ENCODE measurements at places on chromosomes 6 and 20.

- DNase-seq: no peak
Measured at GRCh38 chr6:83708970-83709747, at the start of gene SNAP91. TSS of gene SNAP91 (minus strand) at chr6:83709101. CDS start at chr6:83707927, 1,174 bp downstream.

- no peak for DNase-seq
Measured at GRCh38 chr6:11288065-11288464, 55.6 kb upstream of the NEDD9 start.

DNA sequence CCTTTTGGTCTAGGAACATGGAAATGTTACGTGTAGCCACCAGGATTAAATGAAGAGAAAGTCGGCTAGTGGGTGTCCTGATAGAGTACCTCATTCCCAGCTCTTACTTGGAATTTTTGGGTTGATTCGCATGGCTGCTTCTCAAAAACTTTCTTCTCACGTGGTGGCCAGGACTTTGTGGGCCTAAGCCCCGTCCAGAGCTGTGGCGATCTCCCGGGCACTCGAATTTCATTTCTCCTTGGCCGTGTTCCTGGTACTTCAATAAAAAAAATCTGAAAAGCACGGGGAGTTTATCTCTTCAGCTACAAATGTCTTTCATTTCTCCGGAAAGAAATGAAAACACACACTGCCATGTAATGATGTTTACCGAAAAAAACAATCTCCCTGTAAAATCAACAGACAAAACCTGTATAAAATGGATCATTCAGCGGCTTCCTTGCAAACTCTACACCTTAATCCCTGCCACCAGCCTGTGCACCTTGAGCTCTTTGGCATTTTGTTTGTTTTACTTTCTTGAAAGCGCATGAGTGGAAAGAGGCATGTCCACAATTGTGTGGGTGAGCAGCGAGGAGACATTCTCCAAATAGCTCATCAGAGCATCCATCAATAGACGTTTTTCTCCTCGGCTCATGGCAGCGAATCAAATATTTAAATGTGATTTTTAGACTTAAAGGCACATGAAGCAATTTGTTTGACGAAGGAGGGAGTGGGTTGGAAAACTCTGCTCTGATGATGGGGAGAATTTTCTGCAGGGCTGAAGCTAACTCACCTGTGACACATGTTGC lies 173.1 kb downstream of the TFAP2C start:
- DNase-seq: no peak

DNA sequence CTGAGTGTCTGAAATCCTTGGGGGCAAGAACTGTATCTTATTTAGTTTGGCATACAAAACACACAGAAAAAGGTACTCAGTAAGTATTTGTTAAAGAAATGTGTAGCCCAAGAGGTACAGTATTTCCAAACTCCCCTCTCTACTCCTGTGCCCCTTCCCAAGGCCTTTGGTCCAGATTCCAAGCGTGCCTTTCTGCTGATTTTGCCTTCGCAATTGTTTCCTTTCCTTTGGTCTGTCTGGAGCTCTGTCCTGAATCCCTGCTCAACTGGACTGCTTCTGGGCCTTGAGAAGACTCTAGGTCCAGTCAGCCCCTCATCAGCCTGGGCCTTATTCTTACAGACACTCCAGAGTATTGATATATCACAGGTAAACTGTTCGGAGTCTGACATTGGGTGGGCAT lies 122.2 kb upstream of the SYNCRIP start:
- DNase-seq: no peak

- DNase-seq: no peak
Measured at GRCh38 chr20:49874696-49875095, 40.6 kb downstream of the SPATA2 start.

GRCh38 chr6:125101631-125102030 lies 51.9 kb upstream of the TPD52L1 start:
- DNase-seq: no peak

DNA sequence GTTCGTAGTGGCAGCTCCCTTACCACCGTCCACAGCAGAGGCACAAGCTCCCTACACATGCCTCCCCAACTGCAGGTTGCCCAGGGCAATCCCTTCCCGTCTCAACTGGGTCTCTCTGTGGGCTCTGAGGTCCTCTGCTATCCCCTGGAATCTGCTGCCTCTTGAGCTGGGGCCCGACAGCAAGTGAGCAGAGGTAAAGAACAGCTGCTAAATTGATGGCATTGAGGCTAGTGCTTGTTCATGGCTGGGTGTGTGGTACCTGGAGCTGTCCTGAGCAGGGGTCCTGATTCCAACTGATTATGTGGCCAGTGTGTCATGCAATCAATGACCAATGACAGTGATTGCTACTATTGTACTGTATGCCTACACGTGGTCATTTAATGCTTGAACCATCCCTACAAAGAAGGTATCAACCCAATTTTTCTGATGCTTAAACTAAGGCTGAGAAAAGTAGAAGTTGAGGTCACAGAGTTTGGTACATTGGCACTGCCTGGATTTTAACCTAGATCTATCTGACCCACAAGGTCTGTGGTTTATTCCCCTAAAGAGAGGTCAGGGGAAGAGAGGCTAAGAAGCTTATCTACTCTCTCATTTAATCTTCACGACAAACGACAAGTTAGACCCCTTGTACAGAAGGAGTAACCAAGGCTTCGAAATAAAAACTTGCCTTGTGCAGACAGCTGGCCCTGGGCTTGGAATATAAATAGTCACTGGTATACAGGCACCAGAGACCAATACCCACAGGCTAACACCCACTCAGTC lies 41.1 kb downstream of the HNF4A start:
- DNase-seq: no peak

DNA sequence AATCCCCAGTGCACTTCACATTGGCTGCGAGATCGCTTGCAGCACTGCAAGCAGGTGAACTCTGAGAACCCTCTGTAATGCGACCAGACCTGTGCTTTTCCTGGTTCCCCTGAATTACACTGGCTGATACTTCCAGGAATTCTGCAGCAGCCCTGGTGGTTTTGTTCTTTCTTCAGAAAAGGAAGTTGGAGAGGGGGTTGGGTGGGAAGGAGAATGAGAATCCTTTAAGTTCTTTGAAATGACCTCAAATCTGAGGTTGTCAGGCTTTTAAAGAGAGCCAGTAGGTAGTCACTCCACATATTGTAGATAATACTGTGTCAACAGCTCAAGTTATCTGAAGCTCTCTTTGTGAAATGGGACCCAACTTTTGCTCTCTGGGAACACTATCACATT lies 62.4 kb downstream of the GCNT2 start:
- no peak for DNase-seq

- DNase-seq: no peak
Measured at GRCh38 chr20:8933381-8933807, 135.5 kb upstream of the PLCB4 start.

- DNase-seq: no peak
Measured at GRCh38 chr20:61942526-61942925, 123.2 kb downstream of the TAF4 start.

- DNase-seq: no peak
Measured at GRCh38 chr6:99434702-99435530, 9.8 kb upstream of the PNISR start.

DNA sequence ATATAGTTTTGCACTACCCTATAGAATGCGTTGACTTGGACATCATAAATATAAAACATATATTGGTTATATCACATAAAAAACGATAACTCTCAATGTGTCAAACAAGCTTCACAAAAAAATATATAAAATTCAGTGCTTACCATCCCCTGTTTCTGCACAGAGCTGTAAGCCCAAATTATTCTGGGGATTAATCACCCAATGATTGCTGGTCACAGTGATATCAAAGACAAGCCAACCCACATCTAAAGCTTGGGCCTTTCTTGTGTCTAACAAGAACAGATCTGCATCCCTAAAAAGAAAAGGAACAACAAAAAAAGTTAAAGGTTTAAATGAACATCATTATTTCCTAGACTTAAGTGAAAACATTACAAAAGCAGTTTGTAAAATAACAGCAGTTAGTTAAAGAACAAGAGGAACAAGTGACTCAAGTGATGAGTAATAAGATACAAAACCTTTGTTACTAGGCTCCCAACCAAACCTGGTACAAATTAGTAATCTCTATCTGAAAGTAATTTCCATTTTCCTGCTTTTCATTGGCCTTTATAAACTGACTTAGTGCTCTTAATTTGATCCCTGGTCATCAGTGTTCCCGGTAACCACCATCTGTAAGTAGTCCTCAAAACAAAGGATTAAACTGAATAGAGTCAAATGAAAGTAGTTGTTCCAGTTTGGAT lies 81.1 kb downstream of the BMP5 start:
- no peak for DNase-seq

GRCh38 chr6:159214281-159214680 lies 45.1 kb downstream of the FNDC1 start:
- DNase-seq: no peak

GRCh38 chr20:35318502-35319157 lies 26.4 kb upstream of the FAM83C start:
- DNase-seq: no peak

DNA sequence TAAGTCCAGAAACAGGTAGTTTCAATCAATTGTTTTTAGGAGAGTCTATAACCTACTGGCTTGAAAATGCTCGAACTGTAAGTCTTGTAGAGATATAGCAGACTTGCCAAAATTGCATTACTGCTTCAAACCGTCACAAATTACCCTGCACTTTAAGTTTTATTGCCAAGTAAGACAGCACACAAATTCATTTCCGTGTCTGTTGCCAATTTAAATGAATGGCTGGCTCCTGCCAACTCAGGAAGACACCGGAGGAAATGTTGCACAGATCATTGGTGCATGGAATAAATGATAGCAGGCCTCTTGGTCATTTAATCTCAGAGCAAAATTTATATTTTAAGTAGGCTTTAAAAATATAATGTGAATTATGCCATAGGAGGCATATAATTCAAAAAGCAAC lies 438.1 kb downstream of the HACE1 start:
- DNase-seq: no peak

DNA sequence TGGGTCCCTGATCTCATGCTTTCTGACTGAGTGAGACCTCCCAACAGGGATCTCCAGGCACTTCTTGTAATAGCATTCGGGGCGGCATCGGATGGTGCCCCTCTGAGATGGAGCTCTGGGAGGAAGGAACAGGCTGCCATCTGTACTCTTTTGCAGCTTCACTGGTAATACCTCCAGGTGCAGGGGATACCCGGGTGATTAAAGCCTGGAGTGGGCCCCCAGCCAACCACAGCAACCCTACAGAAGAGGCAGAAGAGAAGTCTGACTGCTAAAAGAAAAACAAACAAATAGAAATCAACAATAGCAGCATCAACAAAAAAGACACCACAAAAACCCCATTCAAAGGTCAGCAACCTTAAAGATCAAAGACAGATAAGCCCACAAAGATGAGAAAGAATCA lies 19.1 kb upstream of the PGK2 start:
- no peak for DNase-seq

DNA sequence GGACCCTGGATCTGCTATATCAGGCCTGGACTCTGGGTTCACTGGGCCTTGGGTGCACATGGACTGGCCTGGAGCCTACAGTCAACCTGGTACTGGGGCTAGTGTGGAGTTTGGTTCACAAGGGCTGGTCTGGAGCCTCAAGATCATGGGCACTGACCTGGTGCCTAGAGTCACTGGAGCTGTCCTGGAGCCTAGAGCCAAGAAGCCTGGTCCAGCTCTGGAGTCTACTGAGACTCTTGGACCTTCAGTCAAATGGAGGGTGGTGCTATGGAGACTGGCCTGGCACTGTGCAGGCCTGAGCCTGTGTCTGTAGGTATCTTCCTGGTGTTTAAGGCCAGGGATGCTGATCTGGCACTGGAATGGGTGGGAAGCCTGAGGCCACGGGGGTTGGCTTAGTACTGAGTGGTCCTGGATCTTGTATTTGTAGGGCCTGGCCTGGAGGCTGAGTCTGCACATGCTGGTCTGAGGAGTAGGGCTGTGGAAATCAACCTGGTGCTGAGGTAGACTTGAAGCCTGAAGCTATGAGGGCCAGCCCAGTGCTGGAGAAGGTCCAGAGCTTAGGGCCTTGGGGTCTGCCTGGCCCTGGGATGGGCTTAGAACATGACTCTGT lies 16.5 kb upstream of the WFDC9 start:
- no peak for DNase-seq

DNA sequence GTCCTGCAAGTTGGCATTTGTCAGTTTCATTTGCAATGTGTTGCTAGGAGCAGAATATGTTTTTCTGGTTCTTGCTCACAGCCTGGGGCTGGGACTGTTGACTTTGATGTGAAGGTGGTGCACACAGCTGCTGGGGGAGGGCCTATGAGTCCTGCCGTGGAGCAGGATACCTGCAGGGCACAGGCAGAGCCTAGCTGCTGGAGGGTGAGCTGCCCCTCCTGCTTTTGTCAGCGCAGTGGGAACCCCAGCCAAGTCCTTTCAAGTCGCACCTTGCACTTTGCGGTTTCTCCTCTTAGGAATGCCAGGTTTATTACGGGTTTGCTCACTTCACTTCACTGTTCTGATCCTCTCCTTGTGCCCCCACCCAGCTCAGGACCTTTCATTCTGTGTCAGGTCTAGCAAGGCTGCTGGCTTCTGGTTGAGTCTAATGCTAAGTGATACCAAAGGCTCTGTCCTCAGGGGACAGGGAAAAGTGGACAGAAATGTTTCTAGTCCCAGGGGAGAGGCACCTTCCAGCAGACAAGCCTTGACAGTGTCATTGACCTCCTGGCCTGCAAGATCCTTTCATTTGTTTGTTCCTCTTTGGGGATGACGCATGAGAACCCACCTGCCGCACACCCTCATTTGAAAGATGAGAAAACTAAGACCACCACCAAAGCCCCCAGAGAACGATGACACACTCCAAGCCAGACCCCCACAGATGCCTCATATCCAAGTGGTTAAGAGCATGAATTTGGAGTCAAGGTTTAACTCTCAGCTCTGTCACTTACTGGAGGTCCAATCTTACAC lies 2.7 kb upstream of the SPO11 start:
- DNase-seq: no peak

GRCh38 chr6:14616656-14617055 lies 499.1 kb downstream of the CD83 start:
- no peak for DNase-seq
